ENCODE measurements at places on chromosomes 5 and 9.

DNA sequence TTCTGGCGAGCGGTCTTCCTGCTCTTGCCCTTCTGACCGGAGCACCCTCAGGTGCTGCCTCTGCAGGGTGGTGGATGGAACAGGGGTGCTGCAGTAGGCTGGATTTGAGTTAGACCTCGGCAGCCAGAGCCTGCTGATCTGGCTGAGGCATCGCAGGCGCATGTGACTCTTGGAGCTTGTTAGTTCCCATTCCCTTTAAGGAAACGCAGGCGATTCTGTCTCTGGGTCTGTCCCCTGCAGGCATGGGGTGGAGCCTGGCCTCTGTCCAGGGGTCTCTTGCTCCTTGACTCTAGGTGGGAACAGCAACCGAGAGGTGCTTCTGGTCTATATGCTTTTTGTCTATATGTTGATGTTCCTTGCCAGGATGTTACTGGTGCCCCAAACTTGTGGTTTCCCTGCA is 3.1 kb downstream of the WNK2 start:
- no peak for DNase-seq

- DNase-seq = no peak
These were observed 214.4 kb upstream of the PAPPA start for GRCh38 chr9:115939065-115939765.

DNA sequence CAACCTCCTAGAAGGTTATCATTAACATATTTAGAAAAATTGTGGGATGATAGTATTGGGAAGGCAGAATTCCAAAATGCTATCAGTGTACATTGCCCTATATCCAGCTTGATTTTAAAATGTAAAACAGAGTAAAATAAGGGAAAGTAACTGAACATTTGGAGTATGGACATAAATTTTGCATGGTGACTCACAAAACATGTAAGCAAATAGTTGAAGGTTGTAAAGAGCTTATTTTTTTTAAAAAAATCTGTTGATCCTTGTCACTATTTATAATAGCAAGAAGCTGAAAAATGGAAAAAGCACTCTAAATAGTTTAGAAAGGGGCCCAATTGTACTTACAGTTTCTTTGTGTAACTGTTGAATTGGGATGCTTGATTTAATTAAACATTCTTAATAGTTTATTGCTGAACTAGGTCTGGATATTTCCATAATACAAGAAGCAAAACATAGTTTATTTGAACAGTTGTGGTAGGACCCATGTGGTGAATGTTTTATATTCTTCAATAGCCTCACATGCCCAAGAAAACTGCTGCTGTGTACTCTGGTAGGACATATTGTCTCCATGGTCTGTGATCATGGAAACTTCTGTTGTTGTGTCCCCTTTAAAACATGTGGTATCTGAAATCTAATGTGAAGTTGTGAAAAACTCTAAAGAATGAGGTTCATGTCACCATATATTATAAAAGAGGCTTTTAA is 82.4 kb downstream of the NNT start:
- DNase-seq = no peak

DNA sequence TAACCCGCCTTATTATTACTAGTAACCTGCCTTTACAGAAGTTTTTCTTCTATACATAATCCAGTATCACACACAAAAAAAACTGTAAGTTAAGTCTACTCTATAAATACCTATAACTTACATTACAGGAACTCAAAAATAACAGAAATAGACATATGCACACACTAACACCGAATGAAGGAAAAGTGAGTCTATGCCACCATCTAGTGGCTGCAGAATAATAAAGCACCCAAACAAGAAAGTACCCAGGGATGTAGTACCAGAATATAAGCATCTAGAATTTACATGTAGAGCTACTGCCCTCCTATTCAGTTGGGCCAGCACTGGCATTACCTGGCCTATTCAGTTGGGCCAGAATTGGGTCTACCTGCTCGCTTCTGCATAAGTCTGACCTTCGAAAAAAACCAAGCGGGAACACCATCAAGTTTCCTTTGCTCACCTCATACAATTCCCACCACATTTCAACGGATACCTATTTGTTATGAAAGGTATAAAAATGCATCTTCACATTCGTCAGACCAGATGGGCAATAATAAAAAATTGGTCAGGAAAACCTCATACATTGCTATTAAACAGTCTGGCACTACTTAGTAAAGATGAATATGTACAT is 4.0 kb upstream of the NIPSNAP3A start:
- DNase-seq = no peak

DNA sequence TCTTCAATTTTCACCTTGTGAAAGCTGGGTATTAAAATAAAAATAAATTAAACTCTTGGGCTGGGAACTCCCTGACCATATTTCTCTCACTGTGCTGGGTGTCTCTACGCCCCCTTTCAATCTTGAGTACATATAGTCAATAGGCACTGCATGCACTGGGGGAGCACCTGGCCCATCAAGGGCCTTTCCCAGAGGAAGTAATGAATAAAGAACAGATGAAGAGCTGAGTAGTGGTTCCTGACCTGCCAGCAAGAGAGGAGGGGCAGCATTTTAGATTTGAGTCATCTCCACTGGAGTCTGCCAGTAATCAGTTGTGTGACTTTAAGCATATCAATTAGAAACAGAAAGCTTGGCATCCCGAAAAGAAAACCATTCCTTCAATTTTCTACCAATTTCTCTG is 6.2 kb downstream of the MAPKAP1 start:
- DNase-seq = peak; percentile 26

DNA sequence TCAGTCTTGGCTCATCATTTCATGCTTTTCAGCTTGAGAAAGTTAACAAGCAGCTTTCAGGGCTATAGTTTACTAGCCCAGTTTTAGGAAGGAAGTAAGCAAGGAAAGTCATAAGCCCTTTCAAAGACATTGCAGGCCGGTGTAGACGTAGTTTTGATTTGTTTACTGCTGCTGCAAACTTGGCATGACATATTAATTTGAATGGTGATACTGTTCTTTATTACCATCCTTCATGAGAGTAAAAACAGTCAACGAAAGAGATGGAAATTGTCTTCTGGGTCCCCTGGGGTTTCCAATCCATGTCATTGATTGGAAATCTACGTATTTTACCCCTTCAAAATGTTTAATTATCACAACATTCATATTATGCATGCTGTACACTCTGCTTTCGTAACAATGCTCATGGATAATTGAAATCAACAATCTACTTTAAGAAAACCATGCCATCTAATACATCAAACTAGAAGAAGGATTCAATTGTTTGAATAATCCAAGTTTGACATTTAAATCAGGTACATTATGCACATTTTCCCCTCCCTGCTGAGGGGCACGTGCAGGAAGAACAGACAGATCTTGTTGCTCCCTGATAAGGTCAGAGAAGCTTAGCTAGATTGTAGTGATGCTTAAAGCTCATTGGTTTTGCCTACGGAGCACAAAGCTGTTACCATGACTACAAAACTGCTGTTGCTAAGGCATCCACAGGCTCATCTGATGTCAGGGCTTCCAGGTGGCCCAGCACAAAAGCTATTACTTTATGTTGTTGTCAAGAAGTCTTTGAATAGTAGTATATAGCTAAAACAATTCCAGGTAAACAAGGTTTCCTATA is 139.9 kb upstream of the PRLR start:
- no peak for DNase-seq

GRCh38 chr5:153530357-153531143 is 40.1 kb downstream of the GRIA1 start:
- no peak for DNase-seq

DNA sequence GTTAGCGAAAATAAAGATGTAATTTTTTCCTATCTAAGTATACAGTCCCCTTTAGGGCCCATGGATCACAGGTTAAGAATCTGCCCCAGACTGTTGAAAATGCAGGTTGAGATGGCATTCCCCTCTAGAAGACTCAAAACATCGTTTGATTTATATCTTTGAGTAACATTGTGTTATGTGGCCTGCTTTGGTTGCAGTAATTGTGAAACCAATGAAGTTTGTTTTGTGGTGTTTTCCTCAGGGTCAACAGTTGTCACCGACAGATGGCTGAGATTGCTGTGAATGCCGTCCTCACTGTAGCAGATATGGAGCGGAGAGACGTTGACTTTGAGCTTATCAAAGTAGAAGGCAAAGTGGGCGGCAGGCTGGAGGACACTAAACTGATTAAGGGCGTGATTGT is 7.8 kb downstream of the CCT5 start:
- DNase-seq = no peak

Data from activated T-cell treated with anti-CD3 and anti-CD28 coated beads for 24 hours (primary cell).